Coronary artery (tissue), 2 donors: ENCODE measurements at places on chromosomes 16 and 17.
A peak's percentile ranks its signal among the peaks of the same experiment; 100 is the strongest.

DNA sequence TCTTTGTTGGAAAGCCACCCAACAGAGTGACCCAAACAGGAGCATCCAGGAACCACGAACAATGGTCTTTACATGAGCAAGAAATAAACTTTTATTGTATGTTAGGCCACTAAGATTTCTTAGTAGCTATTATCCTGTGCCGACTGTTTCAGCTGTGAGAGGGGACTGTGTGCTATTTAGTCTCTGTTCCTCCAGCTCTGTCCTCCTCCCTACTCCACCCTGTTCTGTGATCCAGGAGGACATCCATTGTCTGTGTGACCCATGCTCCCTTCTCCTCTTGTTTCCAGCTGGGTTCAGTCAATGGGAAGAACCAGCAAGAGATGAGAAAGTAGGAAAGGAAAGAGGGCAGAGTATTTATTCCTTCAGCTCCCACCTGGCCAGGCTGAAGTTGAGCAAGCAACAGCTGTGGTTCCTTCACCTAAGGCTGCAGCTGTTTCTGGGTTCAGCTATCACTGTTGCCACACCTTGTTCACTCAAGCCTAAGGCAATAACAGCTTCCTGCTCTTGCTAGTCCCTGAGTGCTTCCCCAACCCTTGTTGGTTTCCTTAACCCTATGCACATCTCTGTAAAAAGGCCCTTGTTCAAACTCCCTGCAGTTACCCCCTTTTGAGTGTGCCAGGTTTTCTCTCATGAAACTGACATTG lies 14.9 kb upstream of the B4GALNT2 start:
- no peak for DNase-seq

DNA sequence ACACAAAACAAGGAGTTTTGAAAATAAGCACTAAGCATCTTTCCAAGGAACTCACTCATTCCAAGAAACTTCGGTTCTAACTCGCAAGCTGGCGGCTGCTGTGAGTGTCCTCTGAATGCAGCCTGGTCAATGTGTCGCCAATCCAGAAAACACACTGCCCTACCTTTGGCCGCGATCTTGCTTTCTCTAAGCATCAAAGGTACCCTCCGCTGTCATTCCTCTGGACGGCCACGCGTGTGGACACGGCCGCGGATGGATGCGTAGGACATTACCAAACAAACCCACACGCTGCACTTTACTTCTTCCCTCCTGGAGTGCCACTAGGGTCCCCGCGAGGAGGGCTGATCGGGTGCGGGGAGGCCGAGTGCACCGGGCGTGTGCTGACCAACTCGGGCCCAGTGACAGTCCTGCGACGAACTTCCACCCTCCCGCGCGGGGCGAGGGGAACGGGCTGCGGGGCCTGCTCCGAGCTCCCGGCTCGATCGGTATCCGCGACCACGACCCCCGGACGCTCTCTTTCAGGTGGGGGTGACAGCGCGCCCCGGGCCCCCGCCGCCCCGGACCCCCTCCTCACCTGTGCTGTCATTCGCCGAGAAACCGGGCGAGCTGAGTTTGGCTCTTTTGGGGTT lies 1.1 kb downstream of the CREBBP start:
- DNase-seq, result peak; percentile 77

- no peak for DNase-seq
Observed at GRCh38 chr17:58421711-58422110, 4.4 kb upstream of the RNF43 start.

DNA sequence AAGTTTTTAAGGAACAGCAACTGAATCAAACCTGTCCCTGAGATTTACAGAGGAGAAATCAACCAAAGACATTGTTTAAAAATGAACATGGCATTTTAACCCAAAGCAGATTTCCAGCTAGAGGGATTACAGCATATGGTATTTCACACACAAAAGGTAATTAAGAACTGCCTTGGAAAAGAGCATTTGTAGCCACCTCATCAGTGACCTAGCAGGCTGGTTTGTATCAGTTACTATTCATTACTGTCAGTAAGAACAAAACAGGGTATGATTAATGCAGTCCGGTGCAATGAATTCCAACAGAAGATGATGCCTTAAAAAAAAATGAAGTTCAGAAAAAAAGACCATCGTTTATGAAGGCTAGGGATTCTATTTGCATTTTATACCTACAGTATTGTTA lies 219.9 kb downstream of the CHD9NB start:
- DNase-seq, result no peak

GRCh38 chr17:39209317-39210092 lies 9.4 kb downstream of the RPL19 start:
- DNase-seq, result no peak

DNA sequence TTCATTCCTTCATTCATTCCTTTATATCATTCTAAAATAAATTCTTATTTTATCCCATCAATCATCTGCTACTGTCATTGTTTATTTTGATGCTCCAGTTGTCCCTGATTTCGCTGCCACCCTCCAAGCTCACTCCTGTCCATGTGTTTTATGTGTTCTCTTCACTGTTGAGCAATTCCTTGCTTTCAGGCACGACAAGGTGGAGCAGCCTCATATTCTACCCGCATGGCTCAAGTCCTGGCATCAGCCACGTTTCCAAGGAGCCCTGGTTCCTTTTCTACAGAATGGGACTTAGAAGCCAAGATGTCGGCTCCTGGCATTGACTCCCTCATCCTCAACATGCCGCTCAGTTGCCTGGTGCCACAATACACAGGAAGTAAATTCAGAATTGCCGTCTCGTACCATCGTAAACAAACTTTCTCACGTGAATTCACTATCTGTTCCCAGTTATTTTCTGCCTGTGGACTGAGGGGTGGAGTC lies 139.0 kb downstream of the RPTOR start:
- no peak for DNase-seq

DNA sequence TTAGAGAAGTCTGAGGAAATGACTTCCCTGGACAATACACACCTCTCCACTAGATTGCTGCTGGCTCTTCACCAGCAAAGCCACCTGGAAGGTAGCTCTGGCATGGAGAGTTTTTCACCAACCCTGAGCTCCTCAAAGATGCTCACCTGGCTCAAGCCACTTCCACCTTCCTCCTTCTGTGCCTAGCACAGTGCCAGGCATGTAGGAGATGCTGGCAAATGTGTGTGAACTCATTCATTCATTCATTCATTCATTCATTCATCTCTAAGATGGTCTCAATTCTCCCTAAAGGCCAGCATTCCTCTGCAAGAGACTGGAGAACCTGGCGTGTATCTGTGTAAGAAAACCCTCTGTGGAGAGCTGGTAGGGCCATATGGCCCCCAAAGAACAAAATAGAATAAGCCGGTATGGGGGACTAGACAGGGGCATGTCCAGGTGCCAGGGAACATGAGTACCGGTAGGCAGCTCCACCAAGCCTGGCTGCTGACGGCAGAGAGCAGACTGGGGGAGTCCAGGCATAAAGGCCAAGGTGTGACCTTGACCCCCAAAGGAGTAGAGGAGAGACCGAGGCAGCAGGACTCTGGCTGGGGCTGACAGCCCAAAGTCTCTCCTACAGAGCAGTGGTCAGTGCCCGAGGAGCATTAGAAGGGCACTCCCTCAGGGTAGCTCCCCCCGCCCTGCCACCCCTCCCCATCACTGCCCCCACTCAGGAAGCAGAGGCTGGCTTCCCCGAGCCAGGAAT lies 132.2 kb upstream of the TNRC6C start:
- no peak for DNase-seq

DNA sequence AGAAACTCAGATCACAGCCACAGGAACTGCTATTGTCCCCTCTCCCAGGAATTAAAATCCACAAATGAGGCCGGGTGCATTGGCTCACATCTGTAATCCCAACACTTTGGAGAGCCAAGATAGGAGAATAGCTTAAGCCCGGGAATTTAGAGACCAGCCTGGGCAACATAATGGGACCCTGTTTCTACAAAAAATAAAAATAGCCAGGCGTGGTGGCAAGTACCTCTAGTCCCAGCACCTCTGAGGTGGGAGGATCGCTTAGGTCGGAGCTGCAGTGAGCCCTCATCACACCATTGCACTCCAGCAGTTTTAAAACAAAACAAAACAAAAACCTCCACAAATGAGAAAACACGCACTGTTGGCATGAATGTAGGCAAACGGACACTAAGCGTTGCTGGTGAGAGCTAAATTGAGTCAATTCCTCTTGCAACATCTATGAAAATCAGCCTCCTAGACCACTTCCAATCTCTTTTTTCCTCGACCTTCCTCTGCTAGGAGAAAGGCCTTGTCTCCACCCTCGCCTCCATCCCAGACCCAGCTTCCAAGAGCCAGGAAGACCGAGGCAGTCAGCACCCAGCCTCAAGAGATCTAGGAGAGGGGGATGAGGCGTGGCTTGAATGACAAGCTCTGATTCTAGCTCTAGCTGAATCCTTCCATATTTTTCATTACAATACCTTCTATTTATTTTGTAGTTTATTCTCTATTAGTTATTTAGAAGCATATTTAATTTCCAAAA lies 14.8 kb downstream of the TLE7 start:
- DNase-seq, result no peak

DNA sequence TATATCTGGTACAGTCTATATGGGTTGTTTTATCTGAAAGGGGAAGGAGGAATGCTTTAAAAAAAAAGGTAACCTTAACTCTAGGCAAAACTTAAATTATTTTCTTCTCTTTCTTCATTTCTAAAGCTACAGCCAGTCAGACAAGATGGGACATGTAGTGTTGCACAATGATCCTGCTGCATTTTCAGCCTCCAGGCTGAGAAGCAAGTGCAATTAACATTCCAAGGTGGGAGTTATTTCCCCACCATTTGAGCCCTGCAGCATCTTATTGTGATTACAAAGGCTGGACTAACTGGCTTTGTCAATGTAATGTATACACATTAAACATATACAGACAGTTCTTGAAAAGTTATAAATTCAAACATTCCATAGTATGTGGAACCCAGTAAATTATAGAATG lies 22.6 kb upstream of the NF1 start:
- DNase-seq, result no peak

DNA sequence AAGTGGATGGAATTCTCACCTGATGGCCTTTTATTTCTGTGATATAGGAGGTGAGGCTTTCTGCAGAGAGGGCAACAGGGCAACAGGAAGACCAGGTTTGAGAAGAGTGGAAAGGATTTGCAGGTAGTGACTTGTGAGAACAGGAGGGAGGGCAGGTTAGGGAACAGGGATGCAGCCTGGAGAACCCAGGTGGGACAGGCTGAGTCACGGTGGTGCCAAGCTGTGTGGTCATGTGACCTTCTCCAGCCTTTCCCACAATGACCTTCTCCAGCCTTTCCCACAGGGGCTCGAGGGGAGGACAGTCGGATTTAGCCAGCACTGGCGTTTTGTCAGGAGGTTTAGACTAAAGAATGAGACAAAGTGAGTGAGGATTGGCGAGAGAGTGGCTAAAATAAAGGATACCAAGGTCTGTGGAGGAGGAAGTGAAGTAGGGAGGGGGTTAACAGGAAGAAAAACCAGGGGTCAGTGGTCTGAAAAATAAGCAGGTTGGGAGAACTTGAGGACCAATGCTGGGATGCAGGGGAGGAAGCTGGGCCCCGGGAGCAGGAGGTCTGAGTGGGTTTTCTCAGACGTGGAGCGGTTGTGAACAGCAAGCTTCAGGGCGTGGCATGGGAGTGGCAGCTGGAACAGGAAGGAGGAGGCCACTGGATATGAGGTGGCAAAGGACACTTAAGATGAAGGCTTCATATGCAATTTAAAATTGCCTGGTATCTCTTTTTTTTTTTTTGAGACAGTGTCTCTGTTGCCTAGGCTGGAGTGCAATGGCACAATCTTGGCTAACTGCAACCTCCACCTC lies 37.7 kb downstream of the DNAH2 start:
- DNase-seq, result no peak

DNA sequence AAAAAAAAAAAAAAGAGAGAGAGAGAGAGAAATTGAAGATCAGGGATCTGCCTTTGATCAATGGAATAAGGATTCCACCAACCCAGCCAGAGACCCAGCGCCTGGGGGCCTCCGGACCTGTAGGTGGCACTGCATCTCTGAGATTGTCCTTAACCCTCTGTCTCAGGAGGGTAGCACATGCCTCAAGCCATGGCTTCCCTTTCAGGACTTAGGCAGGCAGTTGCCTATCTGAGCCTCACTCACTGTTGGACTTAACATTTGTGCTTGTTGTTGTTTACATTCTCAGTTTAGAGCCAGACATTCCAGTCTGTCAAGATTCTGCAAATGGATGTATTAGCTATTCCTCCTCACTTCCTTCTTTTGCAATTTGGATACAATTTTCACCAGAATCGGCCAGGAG lies 5.1 kb upstream of the SCNN1B start:
- no peak for DNase-seq

DNA sequence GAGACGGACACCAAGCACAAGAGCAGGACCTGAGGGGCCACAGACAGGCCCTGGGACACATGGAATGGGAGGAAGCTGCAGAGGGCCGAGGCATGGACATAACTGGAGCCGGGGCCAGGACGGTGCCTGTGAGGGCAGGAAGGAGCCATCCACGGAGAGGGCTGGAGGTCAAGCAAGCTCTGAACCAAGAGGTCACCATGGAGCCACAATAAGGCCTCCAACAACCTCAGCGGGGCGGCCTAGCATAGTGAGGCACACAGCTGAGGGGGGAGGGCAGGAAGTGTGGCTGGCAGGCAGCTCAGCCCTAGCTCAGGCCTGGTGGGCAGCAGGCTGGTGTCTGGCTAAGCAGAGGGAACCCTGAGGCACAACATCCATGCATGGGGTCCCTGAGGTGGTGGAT lies 4.4 kb downstream of the MCRIP1 start:
- DNase-seq, result no peak
